ENCODE measurements at places on chromosomes 11 and 22.

DNA sequence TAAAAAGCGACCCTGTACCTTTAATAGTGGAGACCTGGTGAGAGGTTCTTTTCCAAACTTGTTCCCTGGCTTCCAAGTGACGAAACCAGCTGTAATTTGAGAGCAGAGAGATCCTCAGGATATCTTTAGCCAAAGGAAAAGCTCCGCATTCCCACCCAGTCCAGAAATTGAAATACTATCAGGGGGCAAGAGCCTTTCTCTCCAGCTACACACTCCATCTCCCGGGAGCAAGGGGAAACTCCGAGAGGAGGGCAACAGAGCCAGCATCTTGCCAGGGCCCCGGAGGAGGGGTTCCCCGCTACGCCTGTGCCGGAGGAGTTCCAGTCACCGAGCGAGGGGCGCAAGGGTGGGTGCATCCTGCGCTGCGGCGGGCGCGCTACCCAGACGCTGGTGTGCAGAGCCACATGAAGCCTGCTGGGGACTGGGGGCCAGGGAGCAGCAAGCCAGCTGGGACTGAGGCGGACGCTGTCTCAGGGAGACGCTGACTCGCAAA is at the start of gene FIBIN:
TSS of gene FIBIN (plus strand) at position 148 of the 493 bp plus-strand sequence. CDS start 415 bp downstream, outside the sequence.
- no peak for DNase-seq

DNA sequence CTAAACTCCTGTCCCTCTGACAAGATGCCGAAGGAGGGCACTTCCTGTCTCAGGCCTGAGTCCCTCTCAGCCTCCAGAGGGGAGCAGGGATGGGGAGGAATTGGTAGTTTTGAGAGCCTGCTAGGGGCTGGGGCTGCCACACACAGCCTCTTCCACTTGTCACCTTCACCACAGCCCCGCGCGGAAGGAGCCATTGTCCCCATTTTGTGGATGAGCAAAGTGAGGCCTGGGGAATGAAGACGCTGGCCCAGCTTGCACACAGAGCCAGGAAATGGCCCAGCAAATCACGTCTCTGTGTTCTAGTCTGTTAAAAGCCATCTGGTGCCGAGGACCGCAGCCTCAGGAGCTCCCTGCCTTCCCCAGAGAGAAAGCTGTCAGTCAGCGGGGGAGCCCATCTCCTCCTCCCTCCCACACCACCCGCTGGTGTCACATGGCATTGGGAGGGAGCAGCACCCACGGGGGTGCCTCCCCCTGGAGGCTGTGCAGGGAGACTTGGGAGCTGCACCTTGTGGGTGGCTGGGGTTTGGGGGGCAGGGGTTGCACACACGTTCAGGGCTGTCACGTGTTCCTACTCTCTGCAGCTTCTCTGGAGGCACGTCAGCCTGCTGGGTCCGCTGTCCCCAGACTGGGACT is 34.6 kb downstream of the RASD2 start:
- no peak for DNase-seq

- no peak for DNase-seq
Observed at GRCh38 chr22:37267661-37268413, 14.5 kb upstream of the CYTH4 start.

- no peak for DNase-seq
Observed at GRCh38 chr22:42462016-42462415, 29.8 kb upstream of the NFAM1 start.

DNA sequence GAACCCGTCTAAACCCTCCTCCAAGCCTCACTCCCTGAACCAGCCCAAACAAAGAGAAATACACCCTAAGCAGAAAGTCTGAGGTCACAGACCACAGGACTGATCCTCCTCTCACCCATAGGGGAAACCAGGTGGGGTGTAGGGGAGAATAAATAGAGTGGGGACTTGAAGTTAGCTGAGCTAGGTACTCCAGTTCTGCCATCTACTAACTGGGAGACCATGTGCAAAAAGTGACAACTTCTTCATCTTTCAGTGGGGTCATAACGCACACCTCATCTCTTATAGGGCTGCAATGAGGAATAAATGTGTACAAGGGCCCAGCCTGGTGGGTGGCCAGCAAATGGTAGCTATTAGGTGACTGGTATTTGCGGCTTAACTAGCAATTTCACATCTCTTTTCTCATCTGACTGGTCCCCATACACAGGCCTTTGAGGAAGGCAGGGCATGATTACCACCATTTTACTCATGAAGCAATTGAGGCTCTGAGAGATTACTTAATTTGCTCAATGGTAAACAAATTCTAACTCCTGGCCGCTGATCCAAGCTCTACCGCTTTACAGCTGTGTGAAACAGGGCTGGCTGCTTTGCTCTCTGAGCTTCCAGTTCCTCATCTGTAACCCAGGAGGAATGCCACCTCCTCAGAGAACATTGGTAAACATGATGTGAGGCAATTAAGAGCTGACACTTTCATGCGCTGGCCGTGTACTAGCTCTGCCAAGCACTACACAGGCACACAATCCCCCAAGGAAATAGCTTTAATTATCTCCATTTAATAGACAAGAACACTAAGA is 16.6 kb downstream of the TBC1D10A start:
- DNase-seq = no peak

Data from activated CD8-positive, alpha-beta memory T cell treated with anti-CD3 and anti-CD28 coated beads for 48 hours (primary cell).